Stimulated activated CD4-positive, alpha-beta T cell treated with anti-CD3 and anti-CD28 coated beads, Interleukin-1b, Interleukin-23, amount 100 ng/mL, for 48 hours (primary cell): ENCODE measurements at places on chromosomes 6 and 20.

- peak; percentile 36 for DNase-seq
Measured at GRCh38 chr6:15184441-15184861, 61.4 kb upstream of the JARID2 start.

- DNase-seq, result no peak
Measured at GRCh38 chr6:113331021-113331420, 526.1 kb upstream of the MARCKS start.

DNA sequence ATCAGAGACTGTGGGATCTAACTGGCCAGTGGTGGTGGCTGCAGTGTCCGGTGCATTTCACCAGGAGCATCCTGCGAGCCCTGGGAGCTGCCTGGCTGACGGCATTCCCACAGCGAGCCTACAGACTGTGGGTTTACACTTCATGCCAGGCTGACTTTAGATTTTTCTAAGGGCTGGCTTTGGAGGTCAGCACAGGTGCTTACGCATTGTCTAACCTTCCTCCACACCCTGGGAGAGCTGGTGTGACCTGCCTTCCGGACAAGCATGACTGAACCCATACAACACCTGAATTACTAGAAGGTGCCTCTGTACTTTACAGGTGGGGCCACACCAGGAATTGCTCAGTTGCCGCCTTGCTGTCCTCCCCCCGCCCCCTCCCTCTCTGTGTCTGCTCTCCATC, 96.2 kb downstream of the RREB1 start:
- DNase-seq, result no peak

- DNase-seq, result no peak
Measured at GRCh38 chr20:38724626-38725147, 401 bp downstream of the SLC32A1 start.

- DNase-seq, result no peak
Measured at GRCh38 chr6:113068570-113068969, 721.4 kb downstream of the RFPL4B start.

- DNase-seq, result no peak
Measured at GRCh38 chr6:117568831-117569410, 33.4 kb downstream of the GOPC start.

DNA sequence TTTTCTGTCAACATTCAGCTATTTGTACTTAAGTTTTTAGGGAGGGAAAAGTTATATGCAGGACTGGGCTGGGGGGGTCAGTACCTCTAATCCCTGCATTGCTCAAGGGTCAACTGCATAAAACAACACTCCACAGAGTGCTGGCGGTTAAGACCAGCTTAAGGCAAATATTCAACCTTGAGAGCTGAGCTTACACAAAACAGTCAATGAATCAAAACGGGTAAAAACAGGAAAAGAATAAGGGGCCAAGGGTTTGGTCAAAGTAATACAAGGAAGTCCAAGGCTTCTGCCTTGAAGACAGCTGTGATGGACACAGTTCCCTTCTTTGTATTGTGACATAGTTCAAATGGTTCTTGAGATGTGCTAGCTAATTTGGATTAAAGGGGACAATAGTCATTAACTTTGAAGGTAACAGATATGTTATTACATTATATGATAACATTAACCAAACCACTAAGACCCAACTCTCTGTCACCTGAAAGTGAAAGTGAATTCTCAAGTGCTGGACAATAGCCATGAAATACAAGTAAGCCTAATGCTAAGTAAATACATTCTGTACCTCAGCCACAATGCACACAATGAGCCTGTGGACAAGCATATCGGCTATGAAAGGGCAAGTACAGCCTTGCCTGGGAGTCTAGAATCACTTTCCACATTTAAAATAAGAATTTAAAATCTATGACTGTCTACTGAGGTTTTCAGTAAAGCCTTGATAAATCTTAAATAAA, 106.8 kb downstream of the PDE10A start:
- no peak for DNase-seq

DNA sequence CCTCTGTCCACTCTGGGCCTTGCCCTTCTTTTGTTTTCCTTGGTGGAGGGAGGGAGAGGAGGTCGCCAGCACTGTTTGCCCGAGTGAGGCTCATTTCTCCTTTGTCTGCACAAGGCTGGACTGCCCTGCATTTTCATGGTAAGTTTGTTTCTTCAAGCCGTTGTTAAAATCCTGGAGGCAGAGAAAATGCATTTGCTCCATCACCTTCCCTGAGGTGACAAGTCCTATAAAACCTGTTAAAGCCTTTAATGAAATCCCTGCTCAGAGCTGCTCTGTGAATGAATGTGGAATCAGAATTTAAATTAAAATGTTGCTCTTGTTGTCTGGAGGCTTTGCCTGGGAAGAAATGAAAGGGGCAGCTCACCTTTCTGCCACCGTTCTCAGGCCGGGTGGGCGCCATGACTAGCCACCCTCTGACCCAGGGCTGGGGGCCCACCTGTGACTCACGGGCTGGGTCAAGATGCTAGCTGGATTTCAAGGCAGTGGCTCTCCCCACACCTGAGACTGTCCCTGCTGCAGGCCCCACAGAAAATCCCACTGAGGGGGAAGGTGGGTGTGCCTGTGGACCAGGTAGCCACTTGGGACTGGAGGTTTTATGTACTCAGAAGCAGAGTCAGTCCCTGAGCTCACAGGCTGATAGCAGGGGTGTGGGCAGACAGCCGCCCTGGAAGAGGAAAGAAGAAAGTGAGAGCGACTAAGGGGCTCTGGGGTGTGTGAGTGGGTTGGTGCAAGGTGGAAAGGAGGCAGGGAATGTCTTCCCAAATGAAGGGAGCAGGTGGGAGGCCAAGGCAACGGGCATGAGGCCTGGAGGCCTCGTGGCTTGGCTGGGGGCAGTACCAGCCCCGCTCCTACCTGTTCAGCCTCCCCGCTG, 24.0 kb upstream of the MYT1 start:
- DNase-seq, result no peak

DNA sequence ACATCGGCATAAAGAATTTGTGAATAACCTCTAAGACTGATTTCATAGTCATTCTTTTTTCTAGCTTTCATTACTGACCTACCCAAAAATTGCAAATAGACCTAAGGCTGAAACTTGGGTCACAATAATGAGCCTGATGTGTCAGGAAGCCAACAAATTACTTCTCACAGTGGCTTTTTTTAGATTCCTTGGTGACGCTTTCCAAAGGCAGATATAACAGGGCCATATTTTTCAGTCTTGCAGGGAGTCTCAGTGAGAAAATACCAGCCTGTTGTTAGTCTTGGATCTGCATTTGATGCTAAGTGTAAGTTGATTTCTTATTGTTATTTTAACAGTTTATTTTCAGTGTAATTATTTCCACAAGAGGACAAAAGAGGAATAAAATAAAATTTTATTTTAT, 179.7 kb downstream of the KHDC1L start:
- DNase-seq, result no peak
